Gastroesophageal sphincter (tissue), 4 donors: ENCODE measurements at places on chromosomes 5 and 9. TPM values are rescaled to one million over a fixed set of nuclear protein-coding genes. Genes with fewer than 3 reads are reported as not detected.

GRCh38 chr9:104907278-104907951, 20.5 kb downstream of the ABCA1 start:
- ATAC-seq = peak; percentile 54

GRCh38 chr5:166074582-166075481, 2216.6 kb upstream of the WWC1 start:
- ATAC-seq = no peak

POLR3G gene
- 1.7 TPM for total RNA-seq

- ATAC-seq = no peak
Measured at GRCh38 chr5:1461396-1461795, 16.2 kb upstream of the SLC6A3 start.

GRCh38 chr9:91577633-91578061, 154.0 kb upstream of the NFIL3 start:
- no peak for ATAC-seq

DNA sequence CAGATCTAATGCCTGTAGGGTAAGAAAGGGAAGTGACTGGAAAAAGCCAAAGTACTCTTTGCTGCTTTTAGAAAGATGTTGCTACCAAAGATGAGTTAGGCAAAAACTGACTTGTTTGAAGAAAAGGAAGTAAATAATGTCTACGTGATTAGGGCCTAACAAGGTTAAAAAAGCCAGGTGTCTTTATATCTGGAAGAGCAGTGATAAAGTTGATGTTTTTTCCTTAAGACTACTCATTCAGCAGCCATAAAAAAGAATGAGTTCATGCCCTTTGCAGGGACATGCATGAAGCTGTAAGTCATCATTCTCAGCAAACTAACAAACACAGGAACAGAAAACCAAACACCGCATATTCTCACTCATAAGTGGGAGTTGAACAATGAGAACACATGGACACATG, 13.5 kb upstream of the AMACR start:
- no peak for ATAC-seq

REEP2 gene
- 20.5 TPM for total RNA-seq

- ATAC-seq = no peak
Measured at GRCh38 chr9:68869022-68869421, 144.9 kb downstream of the PRKACG start.

DNA sequence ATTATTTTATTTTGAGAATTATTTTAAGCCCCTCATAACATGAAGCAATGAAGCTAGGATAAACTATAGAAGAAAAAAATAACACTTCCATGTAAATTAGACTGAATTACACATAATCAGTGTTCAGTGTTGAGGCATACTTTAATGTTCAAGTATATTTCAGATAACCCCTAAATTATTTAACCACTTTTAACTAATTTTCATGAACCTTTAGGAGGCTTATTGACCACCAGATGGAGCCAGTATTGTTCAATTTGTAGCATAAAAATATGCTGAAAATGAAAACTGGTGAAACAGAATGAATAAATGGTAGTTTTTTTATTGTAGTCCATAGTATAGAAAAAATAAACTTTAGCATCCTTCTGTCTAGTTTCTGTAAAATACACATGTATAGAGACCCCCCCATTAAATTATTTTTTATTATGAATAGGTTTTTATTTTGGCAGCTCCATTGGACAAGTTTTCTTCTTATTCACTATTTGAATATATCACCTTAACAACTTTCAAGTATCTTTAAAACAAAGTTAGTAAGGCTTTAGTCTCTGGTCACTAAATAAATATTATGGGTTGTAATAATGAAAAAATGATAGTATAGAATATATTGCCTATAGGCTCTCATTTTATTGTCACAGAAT, 190.1 kb downstream of the CWC27 start:
- ATAC-seq = no peak

DNA sequence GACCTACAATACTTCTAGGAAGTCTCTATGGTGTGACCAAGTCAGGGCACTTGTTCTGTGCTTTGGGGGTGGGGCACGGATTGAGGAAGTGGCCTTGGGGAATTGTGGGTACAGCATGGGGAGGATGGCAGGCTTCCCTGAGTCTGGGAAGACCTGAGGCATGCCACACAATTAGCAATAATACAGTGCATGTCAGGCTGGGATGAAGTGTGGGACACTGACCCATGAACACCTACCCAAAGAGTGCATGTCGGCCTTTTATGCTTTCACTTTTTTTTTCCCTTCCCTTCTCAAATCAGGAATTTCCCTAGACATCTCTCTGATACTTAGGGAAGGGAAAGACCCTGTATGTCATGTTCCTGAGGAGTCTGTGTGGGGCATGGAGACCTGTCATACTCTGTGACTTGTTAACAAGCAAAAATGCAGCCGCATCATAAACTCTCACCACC, 146.4 kb downstream of the PALM2AKAP2 start:
- peak; percentile 34 for ATAC-seq

- ATAC-seq = no peak
Measured at GRCh38 chr5:109022056-109022455, 274.4 kb downstream of the FER start.

- no peak for ATAC-seq
Measured at GRCh38 chr5:108814551-108814950, 66.9 kb downstream of the FER start.

DNA sequence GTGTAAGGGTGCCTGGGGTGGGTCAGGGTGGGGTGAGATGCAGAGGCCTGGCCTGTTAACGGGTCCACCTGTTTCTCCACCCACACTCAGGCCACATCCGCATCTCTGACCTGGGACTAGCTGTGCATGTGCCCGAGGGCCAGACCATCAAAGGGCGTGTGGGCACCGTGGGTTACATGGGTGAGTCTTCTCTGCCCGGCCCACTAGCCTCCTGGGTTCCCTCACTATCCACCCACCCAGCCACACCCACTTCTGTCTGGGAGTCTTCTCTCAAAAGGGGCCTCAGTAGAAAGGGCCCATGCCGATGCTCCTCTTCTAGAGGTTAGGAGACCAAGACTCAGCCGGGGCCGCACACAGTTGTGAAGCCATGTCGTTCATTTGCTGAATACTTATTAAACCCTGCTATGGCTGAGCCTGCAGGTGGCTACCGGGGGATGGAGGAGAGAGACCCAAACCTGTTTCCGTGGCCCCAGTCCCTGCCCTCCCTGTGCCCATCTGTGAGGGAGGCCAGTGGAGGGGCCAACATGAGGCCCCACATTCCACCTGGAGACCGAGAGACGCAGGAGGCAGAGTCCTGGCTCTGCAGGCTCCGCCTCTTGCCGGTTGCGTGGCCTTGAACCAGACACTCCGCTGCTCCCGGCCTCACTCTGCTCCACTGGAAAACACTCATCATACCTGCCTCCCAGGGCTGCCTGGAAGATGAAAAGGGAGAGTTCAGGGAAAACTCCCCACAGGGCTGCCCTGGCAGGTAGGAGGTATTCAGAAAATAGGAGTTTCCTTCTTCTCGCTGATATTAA, 8.7 kb downstream of the GRK6 start:
- no peak for ATAC-seq

SLC6A3 gene
- total RNA-seq = not detected

DNA sequence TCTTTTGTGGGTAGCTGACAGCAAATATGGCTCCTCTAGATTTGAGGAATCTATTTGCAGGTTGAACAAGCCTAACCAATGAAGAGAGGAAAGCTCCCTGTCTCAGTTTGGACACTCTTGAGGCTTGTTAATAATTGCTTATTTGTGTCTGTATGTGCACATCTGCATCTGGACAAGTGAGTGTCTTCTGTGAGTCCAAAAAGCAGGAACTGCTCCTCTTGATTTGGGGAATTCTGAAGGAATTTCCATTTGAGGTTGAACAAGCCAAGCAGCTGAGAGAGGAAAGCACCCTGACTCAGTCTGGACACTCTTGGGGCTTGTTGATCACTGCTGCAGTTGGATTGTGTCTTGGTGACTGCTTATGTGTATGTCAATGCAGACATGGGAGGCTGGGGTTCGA, 211.6 kb downstream of the DTWD2 start:
- no peak for ATAC-seq

- no peak for ATAC-seq
Measured at GRCh38 chr9:17614903-17615302, 36.0 kb downstream of the SH3GL2 start.

SMIM27 gene
- total RNA-seq = 6.5 TPM

PSD2 gene
- 0.13 TPM for total RNA-seq

PPP3R2 gene
- not detected for total RNA-seq

GRCh38 chr9:129486756-129487657, 133.9 kb downstream of the C9orf50 start:
- peak; percentile 14 for ATAC-seq

- ATAC-seq = no peak
Measured at GRCh38 chr9:95852059-95853032, 23.1 kb upstream of the ERCC6L2 start.

DNA sequence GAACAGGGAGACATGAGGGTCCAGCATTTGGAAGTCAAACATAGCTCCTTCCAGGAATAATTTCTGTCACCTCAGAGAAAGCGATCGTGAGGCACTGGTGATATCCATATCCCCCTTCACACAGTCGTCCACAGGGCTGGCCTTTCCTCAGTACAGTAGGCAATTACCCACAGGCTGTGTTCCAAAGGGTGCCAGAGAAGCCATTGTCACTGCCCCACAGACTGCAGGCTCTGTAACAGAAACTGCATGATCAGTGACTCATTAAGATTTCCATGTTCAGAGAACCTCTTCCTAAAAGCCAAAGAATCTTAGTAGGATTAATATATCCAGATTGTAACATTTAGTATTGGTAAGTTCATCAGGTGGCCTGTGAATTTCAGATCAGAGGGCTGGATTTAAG, 127.6 kb downstream of the RPS23 start:
- ATAC-seq = no peak

FAM163B gene
- not detected for total RNA-seq

- ATAC-seq = no peak
Measured at GRCh38 chr5:127892467-127893207, 189.4 kb downstream of the CCDC192 start.

DNA sequence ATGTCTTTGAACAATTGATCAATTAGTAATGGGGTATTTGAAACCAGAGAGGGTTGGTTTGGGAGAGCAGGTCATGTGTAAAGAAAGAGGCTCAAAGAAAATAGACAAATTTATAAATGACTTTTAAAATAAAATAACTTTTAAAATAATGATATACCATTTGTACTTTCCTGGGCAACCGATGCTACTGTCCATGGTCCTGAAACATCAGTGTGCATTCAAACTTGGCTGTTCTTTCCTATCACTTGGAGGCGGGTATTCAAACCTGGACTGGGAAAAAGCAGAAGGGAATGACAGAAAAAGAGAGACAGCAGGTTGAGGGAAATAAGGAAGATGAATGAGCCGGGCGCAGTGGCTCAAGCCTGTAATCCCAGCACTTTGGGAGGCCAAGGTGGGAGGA, 1446.4 kb upstream of the WWC1 start:
- no peak for ATAC-seq

TRIM7 gene
- total RNA-seq = 5.0 TPM

DNA sequence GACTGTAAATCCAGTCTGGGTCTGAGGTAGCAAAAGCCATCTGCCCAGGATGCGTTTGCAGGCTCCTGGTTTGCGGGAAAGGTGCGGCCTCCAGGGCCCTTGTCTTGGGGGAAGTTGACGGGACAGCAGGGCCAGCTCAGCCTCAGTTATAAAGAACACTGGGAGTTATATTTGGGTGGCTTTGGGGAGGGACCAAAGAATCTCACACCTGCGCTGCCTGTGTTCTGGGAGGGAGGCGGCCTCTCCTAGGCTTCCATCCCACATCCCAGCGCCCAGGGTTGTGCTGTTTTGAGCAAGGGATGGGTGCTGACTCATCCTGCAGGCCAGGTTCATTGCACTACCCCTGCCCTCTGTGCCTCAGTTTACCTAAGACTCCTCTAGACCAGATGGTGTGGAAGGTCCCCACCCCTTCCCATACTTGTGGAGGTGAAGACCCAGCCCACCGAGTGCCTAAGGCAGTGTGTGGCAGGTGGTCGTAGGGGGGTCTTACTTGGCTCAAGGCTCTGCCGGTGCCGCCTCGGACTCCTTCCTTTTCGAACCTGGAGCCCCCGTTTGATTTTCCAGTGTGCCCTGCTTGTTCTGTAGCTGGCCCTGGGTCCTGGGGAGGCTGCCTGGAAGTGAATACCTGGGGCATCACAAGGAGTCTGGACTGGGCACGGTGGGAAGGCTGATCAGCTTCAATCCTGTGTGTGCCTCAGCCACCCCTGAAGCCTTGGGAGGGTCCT, 39.3 kb upstream of the FCN2 start:
- ATAC-seq = no peak

GRCh38 chr9:75365196-75365595, 276.9 kb downstream of the OSTF1 start:
- no peak for ATAC-seq

DNA sequence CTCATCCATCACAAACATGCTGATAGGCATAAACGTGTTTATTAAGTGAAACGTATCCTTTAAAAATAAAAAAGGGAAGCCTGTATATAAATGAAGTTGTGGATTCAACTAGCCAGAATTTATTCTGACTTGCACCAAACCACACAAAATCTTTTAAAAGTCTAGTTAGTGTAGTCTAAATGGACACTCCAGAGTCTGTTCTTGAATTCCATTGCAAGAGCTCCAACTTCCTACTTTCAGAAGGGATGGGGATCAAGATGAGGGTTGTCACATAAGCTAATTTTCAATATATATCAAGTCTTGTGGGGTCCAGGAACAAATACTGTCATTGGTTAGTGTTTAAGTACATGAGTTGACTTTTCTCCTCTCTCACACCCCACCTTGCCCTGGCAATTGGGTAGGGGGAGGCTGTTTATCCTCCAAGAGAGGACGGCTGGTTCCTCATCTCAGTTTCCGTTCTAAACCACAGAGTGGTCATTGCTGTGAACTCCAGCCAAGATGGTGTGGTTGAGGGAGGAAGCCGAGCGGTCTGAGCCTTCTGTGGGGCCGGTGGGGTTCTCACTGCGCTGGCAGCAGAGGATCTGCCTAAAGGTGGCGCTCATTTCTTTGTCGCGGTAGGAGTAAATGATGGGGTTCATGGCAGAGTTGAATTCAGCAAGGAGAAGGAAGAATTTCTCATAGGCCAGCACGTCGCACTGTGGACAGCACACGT, 163.2 kb downstream of the LPAR1 start:
- peak; percentile 63 for ATAC-seq

GRCh38 chr5:81233080-81233634, at the start of gene CKMT2:
TSS of gene CKMT2 (plus strand) at chr5:81233322. CDS start at chr5:81251133, 17,811 bp downstream.
- peak; percentile 85 for ATAC-seq

DNA sequence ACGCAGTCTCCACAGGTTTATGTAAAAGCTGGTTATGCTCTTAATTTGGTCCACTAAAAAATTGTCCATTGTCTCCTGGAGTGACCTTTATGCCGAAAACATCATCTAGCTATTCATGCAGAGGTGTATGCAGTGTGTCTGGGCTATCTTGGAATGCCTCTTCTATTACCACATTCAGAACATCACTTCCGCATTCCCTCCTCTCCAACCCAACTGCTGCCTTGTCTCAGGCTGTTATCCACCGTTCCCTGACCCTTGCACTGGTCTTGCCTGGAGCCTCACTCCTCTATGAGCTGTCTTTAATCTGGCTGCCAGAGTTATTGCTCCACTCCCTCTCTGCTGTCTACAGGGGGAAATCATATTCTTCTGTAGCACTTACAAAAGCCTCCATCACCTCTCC, 214.1 kb upstream of the ANKRD55 start:
- peak; percentile 85 for ATAC-seq

TTC16 gene
- total RNA-seq = not detected

KCNN2 gene
- total RNA-seq = 3.4 TPM
